ENCODE measurements at places on chromosomes 2 and 18. TPM values are rescaled to one million over a fixed set of nuclear protein-coding genes. Genes with fewer than 3 reads are reported as not detected.
A peak's percentile ranks its signal among the peaks of the same experiment; 100 is the strongest.

DNA sequence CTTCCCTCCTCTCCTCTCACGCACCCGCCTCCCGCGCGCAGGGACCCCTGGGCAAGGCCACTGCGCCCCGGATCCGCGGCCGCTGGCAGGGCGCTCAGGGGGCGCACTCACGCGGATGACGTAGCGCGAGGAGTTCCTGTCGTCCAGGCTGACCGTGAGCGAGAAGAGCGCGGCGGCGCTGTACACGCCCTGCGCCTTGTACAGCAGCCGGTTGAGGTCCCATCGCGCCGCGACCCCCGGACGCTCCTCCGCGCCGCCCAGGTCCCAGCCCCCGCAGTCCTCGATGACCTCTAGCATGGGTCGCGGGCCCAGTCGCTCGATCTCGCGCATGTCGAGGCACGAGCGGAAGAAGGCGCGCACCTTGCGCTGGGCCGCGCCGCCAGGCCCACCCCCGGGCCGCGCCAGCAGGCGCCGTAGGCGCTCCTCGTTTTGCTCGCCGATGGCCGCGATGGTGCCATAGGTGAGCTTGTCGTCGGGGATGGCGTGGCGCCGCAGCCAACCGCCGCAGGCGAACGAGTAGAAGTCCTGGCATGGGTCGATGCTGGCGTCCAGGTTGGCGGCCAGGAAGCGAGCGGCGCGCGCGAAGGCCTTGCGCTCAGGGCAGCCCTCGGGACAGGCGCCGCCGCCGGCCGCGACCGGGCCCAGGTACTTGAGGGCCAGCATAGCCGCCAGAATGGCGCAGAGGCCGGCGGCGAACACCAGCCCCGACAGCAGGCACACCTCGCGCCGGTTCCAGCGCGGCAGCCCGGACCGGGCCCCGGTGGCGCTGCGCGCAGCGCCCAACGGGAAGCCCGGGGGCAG, 1.7 kb downstream of the ECEL1 start:
- DNase-seq = no peak

DNA sequence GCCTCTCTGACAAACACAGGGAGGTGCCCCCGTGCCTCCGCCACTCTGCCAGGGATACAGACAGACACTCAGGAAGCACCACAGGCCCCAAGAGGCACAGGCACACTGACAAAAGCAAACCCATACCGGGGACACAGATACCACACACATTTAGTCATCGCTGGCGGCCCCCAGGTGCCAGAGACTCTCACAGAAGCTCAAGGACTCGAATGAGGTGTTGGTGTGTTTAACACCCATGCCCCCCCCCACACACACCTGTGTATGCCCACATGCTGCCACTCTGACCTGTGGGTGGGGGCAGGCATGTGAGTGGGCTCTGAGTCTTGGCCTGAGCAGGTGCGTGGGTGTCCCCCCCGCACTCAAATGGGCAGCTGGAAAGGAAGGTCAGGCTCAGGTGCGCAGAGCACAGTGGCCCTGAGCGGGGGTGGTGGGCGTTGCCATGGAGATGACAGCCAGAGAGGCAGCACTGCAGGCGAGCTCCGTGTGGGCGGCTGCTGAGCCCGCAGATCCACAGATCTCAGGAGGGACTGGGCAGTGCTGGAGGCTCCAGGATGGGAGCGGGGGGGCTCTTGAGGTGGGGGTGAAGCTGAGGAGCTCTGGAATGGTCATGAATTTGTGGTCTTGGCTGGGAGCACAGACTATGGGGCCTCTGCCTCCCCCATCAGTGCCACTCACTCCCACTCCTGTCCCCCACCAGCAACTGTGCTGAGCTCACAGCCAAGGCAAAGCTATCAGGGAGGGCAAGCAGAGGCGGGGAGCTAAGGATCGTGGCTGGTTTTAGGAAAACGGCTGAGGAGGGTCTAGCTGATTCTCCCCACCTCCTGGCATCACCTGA, 73.9 kb upstream of the TAF1B start:
- DNase-seq = no peak

DNA sequence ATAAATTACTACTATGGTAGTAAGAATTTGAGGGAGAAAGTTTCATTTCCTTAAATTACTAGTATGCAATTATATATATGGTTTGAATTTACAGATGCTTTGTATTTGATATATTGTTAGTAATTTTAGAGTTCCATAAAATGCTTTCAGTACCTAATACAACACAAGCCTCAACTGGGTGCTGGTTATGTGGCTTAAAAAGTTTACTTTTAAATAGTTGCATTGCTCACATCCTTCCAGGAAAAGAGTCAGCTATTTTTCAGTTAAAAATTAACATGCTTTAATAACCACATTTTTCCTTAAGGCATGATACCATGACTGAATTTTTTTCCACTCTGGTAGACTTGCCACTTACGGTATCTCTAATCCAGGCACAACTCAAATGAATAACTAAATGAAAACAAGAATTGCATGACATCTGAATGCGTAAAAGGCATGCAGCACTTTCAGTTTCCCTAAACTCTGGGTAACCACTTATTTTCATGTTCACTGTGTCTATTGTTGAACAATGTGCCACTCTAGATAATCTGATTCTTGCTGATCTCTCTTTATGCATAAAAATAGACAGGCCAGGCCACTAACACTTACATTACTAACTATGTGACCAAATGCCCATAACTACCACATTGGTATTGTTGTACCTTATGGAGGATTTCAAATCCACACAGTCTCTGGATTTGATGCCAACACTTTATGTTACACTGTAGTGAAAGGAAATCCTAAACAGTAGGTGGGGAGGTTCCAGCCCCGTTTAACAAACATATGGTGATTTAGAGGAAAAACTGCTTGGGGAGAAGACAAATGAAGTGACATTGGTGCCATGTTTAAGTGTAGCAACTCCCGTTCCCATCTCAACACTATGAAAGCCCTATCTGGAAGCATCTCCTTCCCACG, 35.5 kb upstream of the SLC35F5 start:
- no peak for DNase-seq

GRCh38 chr18:37298816-37299215, 266.8 kb downstream of the CELF4 start:
- no peak for DNase-seq

GRCh38 chr2:159755788-159756187, 42.2 kb downstream of the CD302 start:
- DNase-seq = no peak

- no peak for DNase-seq
These were observed 115.1 kb upstream of the PPP1CB start for GRCh38 chr2:28636491-28636890.

DNA sequence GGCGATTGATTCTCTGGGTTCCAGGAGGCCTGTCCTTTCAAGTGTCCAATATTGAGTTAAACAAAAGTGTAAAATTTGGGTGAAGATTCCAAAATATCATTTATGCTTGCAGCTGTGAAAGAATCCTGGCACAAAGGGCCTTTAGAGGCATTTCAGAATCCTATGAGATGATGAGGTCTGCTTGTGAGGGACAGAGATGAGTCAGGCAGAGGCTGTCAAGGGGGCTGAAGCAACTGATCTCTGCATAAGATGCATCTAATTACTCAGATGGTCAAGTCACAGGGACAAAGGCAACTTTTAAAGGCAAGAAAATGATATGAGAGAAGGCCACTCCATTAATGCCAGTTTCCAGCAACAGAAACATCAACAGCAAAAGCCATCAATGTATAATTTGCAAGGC, 78.8 kb downstream of the FHOD3 start:
- DNase-seq = no peak

GRCh38 chr2:16655905-16656642, 9.6 kb downstream of the CYRIA start:
- no peak for DNase-seq

- DNase-seq = no peak
These were observed 1.1 kb downstream of the MARCHF4 start for GRCh38 chr2:216370961-216371712.

DNA sequence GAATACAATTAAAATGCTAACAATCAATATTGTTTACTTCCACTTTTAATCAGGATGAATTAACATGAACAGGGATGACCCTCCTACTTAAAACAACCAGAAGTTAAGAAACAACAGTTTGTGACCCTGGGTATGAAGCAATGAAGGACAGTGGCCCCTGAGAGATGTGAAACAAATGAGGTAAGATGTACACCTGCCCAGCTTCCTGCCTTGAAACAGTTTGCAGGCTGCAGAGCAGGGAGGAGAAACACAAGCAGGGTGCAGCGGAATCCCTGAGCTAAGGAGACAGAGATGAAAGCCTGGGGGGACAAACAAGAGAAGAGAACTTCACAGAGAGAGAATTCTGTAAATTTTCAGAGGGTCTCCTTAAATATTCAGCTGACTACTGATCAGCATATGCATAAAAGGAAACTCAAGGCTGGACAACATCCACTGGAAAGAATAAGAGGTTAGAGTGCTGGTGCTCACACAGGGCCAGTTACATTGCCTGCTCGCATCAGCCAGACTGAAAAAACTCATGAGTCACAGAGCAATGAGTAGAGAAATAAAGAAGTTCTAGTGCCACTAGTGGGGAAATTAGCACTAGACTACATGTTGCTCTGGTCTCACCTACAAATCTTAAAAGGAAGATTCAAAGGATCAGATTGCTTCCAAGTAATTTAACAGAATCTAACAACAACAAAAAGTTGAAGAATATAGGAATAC, 106.4 kb downstream of the PID1 start:
- DNase-seq = no peak

- no peak for DNase-seq
These were observed 166.5 kb downstream of the SUCLG1 start for GRCh38 chr2:84292545-84292944.

GRCh38 chr2:118774458-118775133, 72.9 kb downstream of the EN1 start:
- peak; percentile 83 for DNase-seq

GRCh38 chr2:9842487-9843228, 616 bp upstream of the TAF1B start:
- no peak for DNase-seq

DNA sequence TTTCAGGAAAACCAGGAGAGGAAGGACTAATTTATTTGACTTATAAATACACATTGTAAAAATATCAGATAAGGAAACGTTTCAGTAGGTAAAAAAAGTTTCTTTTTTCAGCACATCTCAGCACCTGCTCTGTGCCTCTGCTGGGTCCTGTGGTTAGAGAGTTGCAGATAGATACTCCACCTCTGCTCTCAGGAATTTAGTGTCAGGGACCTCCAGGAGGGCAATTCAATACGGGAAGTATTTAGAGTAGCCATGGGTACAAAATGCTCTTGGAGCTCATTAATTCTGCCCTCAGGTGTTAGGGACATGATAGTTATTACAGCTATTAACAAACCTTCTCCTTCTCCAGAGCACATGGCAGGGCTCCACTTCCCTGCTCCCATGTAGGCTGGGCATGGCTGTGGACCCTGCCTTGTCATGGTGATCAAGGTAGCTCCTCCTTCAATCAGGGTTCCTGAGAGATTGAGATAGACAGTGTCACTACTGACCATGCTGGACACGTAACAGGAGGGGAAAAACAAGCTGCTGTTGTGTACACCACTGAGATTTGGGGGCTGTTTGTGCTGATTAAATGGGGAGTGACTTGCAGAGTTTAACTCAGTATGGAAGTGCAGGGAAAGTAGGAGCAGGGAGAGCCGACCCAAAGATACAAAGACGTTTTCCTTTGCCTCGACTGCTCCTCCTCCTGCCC, 185.6 kb upstream of the COPS8 start:
- no peak for DNase-seq

GRCh38 chr18:9965711-9966624, 52.2 kb downstream of the VAPA start:
- no peak for DNase-seq

DNA sequence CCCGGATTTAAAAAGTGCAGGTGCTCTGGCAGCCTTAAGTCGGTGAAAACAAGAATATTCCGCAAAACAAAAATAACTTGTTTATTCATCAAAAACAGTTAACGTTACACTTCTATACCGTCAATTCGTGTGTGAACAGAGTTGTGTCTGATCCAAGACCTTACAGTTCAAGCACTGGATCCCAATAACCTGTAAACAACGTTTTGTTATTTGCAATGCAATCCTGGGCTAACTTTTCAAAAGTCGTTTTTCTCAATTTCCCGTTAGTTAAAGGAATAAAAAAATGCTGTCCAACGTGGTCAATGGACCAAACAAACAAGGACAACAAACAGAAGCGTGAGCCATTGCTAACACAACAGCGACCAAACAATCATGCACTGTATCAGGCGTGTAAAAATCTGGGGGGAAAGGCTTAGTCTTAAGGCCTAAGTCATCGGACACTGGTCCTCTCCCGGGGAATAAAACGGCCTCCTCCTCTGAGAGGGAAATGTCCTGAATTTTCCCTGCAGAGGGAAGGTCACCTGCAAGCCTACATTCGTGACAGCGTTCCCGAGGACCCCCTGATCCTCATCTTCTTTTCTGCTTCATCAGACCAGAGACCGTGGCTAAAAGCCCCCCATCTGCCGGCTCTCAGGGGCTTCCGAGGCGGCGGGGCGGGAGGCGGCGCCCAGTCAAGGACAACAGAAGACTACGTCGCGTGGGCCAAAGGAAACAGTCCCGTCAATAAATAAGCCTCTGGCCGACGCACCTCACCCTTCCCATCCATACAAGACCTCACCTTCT, 490 bp downstream of the NDUFS1 start:
- no peak for DNase-seq

- DNase-seq = no peak
These were observed 90.4 kb downstream of the GULP1 start for GRCh38 chr2:188382107-188382506.

- DNase-seq = peak; percentile 28
These were observed 820 bp downstream of the TMBIM1 start for GRCh38 chr2:218291318-218292047.

- DNase-seq = no peak
These were observed 130.5 kb downstream of the TANC1 start for GRCh38 chr2:159098921-159099411.

CFC1 gene
- 4.5 TPM for total RNA-seq

IGFBP5 gene
- total RNA-seq = 179 TPM

LRP2 gene
- total RNA-seq = 3.8 TPM

HAAO gene
- total RNA-seq = 3.7 TPM

TMEM37 gene
- total RNA-seq = 3.4 TPM

TUBA4A gene
- total RNA-seq = 14.3 TPM

COLEC12 gene
- 282 TPM for total RNA-seq

CTAGE1 gene
- total RNA-seq = not detected

TRIM54 gene
- total RNA-seq = 0.30 TPM

MERTK gene
- 16.8 TPM for total RNA-seq

CDH19 gene
- 28.5 TPM for total RNA-seq

RAMP1 gene
- 36.6 TPM for total RNA-seq

C2orf66 gene
- total RNA-seq = 0.28 TPM
